ENCODE measurements at places on chromosomes 12 and 14. TPM values are rescaled to one million over a fixed set of nuclear protein-coding genes. Genes with fewer than 3 reads are reported as not detected.
A peak's percentile ranks its signal among the peaks of the same experiment; 100 is the strongest.

DNA sequence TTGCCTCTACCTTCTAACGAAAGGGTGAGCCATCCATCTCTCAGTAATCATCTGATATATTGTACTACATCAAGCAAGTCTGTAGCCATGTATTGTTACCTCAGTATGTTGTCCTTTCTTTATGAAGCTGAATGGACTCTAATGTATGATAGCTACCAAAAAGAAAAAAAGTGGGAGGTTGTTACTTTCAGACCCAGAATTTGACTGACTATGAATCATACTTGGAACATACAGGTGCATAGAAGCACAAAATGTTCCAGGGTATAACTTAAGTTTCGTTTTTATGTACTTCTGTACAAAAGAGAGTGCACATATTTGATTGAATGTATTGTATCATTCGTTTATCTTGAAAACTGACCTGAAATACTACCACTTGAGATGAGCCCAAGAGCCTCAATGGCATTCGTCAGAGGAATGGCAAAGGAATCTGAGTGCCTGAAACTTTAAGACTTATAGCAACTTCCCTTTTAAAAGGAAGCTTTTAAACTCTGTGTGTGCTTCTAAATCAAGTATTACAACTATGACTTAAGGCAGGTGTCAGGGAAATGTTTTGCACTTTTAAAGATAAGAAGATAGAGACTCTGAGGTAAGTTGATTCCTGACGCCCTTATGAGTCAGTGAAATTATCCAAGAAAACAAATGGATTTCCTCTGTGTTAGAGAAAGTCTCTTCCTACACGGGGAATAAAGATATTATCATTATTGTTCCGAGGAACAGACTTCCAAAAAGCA is 951.5 kb downstream of the GALC start:
- H3K36me3 ChIP-seq: no peaks in the 10 kb centered on the region
- no peaks in the 10 kb centered on the region for H3K4me1 ChIP-seq
- no peak overlapping the region for H3K4me3 ChIP-seq
- no peak for DNase-seq
- no peaks in the 10 kb centered on the region for H3K27me3 ChIP-seq

DNA sequence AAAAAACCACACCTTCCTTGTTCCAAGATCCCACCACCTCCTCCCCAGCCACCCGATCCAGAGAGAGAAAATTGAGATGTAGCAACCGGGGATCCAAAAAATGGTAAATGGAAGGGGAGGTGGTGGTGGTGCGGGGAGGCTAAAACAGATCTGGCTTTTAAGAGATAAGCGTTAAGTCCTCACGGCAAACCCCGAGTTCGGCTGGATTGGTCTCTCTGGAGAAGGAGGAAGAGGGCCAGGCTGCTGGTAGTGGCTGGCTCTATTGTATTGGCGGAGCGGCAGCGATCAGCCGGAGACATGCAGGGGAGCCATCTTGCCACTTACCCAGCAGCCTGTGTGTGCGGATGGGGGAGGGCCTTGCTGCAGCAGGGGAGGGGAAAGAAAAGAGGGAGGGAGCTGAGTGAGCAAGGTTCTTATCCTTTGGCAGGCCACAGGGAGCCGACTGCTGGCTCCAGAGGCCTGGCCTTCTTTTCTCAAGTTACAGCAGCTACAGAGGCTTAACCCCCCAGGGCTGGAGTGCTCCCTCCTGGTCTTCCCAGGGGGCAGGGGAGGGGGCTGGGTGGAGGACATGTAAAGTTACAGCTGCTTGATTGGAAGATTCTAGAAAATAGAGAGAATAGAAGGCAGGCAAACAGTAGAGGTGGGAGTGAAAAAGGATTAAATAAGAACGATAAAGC is 14.1 kb upstream of the CDH24 start:
- H3K4me3 ChIP-seq: peak overlapping the region; percentile 91
- peak; percentile 79 for DNase-seq
- H3K36me3 ChIP-seq: peaks cover 32% of the 10 kb centered on the region
- H3K27ac ChIP-seq: peak overlapping the region; percentile 95
- H3K27me3 ChIP-seq: no peaks in the 10 kb centered on the region
- peaks cover 31% of the 10 kb centered on the region for H3K4me1 ChIP-seq

DNA sequence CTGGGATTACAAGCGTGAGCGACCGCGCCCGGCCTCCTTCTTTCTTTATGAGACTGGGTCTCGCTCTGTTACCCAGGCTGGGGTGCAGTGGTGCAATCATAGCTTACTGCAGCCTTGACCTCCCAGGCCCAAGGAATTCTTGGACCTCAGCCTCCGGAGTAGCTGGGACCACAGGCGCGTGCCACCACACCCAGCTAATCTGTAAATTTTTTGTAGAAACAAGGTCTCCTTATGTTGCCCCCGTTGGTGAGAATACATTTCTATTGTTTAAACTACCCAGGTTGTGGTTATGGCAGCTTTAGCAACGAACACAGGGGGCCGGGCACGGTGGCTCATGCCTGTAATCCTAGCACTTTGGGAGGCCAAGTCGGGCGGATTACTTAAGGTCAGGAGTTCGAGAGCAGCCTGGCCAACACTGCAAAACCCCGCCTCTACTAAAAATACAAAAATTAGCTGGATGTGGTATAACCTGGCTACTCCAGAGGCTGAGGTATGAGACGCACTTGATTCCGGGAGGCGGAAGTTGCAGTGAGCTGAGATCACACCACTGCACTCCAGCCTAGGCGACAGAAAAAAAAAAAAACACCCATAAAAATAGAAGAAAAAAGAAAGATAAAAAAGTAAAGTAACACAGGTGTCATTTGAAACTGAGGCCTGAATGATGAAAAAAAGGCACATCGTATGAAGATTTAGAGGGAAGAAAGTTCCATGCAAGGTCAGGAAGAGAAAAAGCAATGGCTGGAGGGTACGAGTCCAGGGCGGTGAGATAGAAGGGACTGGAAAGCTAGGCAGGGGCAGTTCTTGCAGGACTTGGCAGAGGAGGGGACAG is 977 bp upstream of the TMEM120B start:
- DNase-seq: peak; percentile 11
- H3K4me3 ChIP-seq: peak overlapping the region; percentile 93
- peak overlapping the region; percentile 60 for H3K27ac ChIP-seq
- H3K36me3 ChIP-seq: peaks cover 5% of the 10 kb centered on the region

- H3K4me3 ChIP-seq: no peak overlapping the region
- peaks cover 6% of the 10 kb centered on the region for H3K4me1 ChIP-seq
- no peak overlapping the region for H3K27ac ChIP-seq
- H3K27me3 ChIP-seq: no peaks in the 10 kb centered on the region
- no peak for DNase-seq
Measured at GRCh38 chr12:44930972-44931600, 55.0 kb upstream of the NELL2 start.

DNA sequence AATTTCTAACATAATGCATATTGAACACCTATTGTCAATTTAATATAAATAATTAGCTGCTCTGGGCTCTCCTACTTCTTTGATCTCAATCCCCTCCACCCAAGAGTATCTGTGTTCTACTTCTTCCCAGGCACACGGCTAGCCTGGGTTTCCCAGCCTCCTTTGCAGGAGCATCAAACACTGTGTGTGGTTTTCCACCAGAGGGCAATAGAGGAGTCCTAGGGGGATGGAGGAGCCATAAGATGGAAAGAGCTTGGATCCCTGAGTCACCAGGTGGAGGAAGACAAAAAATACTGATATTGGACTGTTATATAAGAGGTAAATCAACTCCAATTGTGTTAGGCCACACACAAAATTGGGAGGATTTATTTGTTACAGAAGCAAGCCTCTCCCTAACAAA is 333.7 kb downstream of the GLT1D1 start:
- H3K4me1 ChIP-seq: no peaks in the 10 kb centered on the region
- no peaks in the 10 kb centered on the region for H3K36me3 ChIP-seq
- no peak overlapping the region for H3K4me3 ChIP-seq
- H3K27ac ChIP-seq: no peak overlapping the region
- H3K27me3 ChIP-seq: no peaks in the 10 kb centered on the region

- no peaks in the 10 kb centered on the region for H3K27me3 ChIP-seq
- H3K36me3 ChIP-seq: peaks cover 65% of the 10 kb centered on the region
- DNase-seq: no peak
- H3K4me3 ChIP-seq: no peak overlapping the region
- peak overlapping the region; percentile 89 for H3K27ac ChIP-seq
Measured at GRCh38 chr14:20476776-20477175, 7.6 kb downstream of the PNP start.

DNA sequence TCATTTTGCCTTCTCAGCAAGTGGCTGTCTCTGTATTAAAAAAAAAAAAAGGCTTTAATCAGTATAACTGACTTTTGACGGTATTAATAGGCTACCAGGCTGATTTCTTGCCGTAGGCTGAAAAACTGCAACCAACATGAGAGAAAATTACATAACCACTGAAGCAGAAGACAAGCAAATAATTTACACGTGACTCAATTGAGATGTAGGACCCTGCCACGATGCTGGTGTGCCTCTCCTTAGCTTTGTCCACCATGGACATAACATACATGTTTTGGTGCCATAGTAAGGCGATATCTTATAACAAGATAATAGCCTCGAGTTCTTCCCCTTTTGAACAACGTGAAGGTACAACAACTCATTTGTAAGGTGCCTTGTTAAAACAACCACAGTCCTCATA is 88.7 kb upstream of the GRIP1 start:
- peaks cover 50% of the 10 kb centered on the region for H3K4me1 ChIP-seq
- H3K4me3 ChIP-seq: no peak overlapping the region
- DNase-seq: no peak
- H3K27ac ChIP-seq: no peak overlapping the region
- no peaks in the 10 kb centered on the region for H3K36me3 ChIP-seq

- H3K36me3 ChIP-seq: peaks cover 4% of the 10 kb centered on the region
- H3K4me1 ChIP-seq: peaks cover 49% of the 10 kb centered on the region
- H3K27ac ChIP-seq: no peak overlapping the region
- no peak for DNase-seq
Measured at GRCh38 chr12:49825360-49825970, 2.7 kb downstream of the NCKAP5L start.

- no peak overlapping the region for H3K4me3 ChIP-seq
- no peak for DNase-seq
- H3K27me3 ChIP-seq: no peaks in the 10 kb centered on the region
- H3K27ac ChIP-seq: no peak overlapping the region
Measured at GRCh38 chr14:50410921-50411320, 14.2 kb upstream of the CDKL1 start.

TMEM253 gene
- not detected for total RNA-seq
